ENCODE measurements at places on chromosomes 4 and X.

DNA sequence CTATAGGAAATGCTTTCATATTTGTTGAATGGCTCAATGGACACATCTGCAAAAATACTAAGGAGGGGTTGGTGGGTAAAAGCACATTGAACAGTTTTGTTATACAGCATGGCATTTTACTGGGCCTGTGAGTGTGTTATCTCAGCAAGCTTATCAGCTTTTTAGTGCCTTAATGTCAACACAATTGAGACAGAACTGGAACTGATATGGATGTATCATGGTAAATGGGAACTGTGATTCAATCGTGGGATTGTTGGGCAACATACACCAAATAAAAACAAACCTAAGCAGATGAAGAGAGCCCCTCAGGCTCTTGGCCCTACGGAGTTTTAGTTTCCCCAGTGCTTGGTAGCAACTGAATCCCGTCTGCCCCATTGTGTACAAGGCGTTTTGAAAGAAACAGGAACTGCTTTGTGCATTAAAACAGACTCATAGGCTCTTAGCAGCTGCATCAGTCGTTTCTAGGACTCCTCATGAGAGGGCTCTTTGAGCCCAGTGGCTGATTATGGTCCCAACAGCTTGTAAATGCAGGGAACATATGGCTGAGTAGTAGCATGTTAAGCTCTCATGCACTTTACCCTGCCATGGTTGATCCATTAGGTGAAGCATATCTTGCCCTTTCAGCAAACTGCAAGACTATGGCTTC lies 7.3 kb downstream of the GPR119 start:
- DNase-seq, result no peak

DNA sequence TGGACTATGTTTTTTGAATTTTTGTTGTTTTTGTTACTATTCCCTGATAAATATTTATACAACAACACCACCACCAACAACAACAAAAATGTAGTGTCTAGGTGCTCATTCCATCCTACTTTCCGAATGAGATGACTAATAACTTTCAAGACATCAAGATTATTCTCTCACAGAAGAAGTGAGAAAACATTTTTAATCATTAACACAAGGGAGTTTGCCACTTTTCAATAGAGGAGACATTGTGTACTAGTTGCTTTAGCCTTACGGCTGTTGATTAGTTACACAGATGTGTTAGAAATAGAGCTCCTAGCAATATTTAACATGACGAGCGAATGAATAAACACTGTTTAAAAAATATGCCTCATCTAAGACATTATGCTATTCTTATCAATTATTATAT lies 898.8 kb downstream of the C4orf33 start:
- no peak for DNase-seq

GRCh38 chr4:76192236-76192635 lies 21.4 kb downstream of the SCARB2 start:
- peak; percentile 70 for DNase-seq

GRCh38 chr4:67460574-67460973 lies 84.7 kb downstream of the CENPC start:
- DNase-seq, result no peak

DNA sequence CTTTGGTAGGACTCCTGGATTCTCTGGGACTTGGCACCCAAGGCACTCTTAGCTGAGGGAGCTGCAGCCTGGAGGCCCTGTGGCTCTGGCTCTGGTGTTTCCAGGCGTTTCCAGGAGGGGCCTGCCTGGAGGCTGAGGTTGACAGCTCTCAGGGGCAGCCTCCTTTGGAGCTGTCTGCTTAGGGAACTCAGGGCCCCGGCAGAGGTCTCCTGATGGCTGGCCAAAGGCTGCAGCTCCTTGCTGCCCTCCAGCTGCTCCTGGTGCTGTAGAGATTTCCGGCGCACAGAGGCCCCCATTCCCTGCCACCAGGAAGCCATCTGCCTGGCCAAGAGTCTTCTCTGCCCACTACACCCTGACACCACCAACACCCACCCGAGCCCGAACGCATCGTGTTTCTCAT lies 25.3 kb upstream of the ARHGEF38 start:
- no peak for DNase-seq

- DNase-seq, result no peak
These were observed 67.4 kb downstream of the ENPP6 start for GRCh38 chr4:184150102-184150839.

DNA sequence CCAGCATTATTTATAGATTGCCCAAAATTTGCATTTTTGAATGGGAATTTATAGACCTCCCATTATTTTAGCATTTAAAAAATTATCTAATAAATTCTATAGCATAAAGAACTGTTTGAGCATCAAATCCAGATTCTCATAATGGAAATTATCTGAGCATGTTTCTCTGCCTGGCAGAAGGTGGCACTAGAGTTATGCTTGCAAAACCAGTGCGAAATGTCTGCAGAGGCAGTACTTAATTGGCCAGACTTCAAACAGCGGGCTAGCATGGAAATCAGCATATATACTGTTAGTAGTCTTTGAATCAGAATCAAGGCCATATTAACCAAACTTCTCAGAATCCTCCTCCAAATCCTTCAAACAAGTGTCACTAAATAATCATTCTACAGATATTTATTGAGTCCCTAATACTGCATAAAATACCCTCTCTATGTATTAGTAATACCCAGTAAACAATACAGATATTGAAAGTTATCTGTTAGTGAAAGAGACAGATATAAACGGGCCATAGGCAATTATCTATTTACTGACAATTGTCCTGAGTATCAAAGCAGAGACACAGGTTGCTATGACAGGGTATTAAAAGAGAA lies 78.7 kb upstream of the DCLK2 start:
- DNase-seq, result peak; percentile 80

DNA sequence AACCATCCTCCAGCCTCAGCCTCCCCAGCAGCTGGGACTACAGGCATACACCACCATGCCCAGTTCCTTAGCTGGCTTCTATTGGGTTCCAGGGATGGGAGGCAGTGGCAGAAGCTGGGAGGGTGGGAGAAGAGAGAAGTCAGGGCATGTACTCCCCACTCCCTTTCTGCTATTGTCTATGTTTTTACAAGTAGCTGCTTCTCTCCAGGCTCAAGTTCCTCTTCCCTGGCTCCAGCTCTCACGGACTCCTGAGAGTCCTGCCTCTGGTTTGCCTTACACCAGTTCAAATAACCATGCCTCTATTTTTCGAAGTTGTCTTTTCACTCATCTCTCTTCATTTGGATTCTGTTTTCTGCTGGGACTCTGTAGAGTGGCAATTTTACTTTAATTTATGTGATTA lies 2.9 kb downstream of the TBC1D9 start:
- DNase-seq, result no peak

DNA sequence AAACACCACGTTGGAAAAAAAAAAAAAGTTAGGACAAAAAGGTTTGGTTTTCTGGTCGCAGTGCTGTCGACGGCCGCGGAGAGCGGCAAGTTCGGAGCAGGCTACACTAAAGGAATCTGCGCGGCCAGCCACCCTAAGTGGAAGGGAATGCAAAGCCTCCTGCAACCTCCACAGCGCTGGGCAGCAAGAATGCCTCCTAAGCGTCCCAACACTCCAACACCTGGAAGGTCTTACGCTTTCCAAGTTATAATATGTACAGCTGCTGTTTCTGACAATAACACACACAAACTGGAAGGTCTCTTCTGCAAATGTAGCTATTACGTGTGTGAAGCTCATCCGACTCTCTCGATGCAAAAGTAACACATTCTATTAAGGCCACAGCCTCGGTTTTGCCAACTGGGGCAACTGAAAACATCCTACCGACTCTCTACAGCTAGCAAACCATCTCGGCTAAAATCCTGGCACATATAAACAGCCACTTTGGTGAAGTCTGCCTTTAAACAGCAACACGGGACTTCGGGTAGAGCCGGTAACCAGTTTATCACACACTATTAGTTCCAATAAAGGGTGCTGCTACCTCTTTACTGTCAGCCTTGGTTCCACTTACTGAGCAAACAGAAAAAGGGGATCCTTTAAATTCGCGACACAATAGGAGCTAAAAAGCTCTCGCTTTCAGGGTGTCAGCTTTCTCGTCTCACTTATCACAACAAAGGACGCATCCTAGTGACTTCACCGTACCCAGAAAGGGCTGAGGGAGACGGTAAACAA lies 895 bp downstream of the SMIM14 start:
- DNase-seq, result peak; percentile 56

DNA sequence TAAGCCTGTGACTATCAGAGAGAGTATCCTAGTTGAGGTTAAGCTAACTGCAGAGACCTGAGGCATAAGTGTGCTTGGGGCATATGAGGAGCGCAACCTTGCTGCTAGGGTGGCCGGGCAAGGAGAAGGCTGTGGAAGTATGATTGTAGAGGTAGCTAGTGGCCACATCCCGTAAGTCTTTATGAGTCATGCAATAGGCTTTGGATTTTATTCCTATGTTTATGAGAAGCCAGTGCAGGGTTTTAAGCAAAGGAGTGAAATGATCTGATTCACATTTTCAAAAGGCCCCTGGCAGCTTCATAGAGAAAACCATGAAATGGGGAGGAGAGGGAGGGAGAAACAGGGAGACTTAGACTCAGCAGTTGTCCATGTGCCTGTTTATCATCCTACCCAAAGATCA lies 92.1 kb upstream of the WDFY3 start:
- no peak for DNase-seq

DNA sequence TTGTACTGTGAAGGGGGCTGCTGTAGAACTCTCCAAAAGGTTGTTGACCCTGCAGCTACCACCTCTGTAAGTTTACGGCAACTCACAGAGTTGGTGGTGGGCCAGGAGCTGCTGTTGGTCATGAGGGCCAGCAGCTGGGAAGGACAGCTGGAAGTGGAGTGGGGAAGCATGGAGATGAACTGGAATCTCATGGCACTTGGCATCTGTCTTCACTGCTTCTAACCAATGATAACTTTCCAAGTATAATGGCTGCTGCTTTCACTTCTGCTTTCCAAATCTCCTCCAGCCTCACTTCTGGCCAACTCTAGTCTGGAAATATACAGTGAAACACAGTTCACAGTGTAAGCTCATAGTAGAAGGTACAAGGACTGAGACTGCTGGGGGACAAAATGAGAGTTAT lies 126.5 kb upstream of the INTU start:
- no peak for DNase-seq

DNA sequence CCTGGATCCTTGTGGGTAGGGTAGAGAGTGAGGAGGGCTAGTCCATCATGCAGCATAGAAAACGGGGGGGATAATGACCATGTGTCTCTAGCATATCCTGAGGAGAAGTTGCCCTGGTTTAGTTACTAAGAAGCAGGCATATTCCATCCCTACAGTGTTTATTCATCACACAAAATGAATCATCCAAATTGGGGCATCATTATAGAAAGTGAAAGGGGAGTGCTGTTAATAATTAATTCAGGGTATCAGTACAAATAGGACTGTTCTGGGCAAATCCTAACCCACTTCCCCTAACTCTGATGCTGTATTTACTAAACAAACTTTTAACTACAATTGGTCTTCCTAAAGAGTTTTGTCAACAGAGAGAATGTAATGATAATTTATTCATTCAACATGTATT lies 281.1 kb upstream of the ARX start:
- DNase-seq, result no peak

DNA sequence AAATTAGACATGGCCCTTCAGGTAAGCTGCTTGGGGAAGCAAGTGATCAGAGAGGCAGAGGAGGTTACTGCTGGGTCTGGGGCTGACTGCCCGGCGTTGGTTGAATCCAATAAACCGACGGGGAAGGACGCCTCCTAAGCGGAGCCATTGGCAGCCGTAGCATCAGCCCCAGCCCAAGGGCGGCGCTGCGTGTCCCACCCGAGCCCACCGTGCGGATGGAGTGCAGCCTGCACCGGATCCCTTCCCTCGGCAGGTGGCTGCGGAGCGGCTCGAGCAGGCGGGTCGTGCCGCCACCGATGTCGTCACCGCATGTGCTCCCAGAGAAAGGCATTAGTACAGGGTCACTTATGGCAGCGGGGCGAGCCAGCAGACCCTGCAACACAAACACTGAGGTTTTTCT lies 82.1 kb downstream of the ALPK1 start:
- DNase-seq, result no peak

- DNase-seq, result no peak
These were observed 89.0 kb upstream of the C4orf50 start for GRCh38 chr4:6107114-6107791.

- DNase-seq, result no peak
These were observed 13.2 kb downstream of the RTL8B start for GRCh38 chrX:135009057-135009610.

DNA sequence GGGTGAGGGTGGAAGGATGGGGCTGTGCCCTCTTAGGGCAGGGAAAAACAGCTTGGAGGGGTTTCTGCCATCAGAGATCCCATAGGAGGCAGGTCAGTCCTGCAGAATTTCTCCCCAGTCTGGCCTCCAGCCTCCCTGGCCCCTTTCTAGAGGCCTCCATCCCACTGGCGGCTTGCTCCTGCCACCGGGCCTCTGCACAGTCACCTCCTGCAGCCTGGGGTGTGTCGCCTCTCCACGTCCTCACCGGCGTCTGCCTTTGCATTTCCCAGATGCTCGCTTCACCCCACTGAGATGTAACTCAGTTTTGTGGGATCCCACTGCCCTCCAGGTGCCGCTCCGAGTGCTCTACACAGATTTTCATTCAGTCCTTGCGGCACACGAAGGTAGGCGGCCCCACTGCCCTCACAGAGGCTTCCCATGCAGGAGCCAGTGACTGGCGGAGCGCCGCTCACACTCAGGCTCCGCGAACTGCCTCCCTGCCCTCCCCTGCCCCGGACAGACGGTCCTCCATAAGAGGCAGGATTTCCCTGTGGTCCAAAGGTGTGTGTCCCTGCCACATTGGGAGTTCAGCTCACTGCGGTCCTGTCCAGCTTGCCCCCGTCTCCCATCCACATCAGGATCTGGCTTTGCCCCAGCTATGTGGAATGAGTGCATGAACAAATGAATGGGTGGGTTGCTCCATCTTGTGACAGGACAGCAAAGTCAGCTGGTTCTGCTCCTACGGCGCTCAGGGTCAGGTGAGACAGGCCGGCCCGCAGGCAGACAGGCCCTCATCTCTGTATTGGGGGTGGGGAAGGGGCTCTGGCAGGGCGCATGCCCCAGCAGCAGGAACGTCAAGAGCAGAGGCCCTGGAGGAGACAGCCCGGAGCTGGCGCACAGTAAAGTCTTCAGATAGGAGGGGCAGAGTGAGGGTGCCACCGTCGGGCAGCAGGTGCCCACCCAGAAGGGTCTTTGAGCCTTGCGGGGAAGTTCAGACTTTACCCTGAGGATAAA lies 2.7 kb upstream of the TMEM271 start:
- no peak for DNase-seq

DNA sequence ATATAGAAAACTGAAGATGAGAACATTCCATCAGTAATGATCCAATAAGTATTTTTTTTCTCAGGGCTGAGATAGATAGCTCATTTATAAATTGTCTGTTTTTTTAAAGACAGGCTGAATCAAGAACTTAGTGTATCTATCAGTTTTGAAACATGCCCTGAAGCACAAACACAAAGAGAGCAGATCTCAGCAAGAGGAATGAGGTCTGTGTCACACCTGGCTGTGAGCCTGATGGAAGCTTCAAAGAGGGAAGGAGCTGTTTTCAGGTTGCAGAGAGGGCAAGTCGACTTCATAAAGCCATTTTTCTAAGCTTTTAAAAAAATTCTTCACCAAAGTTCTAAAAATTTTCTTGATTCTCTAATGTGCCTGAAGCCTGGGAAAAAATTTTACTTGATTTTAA lies 434.9 kb downstream of the PDGFC start:
- DNase-seq, result peak; percentile 15

- peak; percentile 67 for DNase-seq
These were observed 215.0 kb downstream of the HTR2C start for GRCh38 chrX:114798907-114799306.
